ENCODE measurements at places on chromosomes 12 and 14. TPM values are rescaled to one million over a fixed set of nuclear protein-coding genes. Genes with fewer than 3 reads are reported as not detected.
A peak's percentile ranks its signal among the peaks of the same experiment; 100 is the strongest.

GRCh38 chr14:98907271-98907670, 364.7 kb downstream of the BCL11B start:
- DNase-seq, result no peak

GRCh38 chr14:55279384-55279783, 8.2 kb downstream of the FBXO34 start:
- no peak for DNase-seq

- DNase-seq, result no peak
Measured at GRCh38 chr12:4813741-4814140, 93.5 kb downstream of the GALNT8 start.

DNA sequence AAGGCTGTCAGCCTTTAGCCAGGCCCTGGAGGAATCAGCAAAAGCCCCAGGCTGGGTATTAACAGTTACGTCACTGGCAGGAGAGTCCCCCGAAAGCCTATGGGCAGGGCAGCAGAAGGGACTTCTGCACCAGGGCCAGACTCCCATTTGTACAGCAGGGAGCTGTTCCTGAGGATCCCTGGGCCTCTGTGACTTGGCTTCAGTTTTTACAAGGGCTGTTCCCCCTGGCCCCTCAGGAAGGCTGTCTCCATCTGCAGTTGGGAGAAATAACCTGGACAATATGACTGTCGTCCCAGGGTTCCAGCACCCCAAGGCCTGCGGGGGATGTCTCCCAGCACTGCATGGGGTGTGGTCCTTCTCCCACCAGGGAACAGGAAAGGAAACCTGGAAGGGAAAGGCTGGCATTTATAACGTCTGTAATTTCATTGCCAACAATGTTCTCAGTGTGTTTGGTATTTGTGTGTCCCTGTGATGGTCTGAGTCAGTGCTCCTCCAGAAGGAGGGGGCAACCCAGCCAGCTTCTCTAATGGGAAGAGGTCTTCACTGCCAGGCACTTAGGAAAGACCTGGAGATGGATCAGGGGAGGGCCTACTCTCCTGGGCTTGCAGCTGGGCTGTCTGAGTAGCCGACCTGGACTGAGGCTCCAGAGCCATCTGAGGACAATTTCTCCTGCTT, 42.4 kb downstream of the ERH start:
- DNase-seq, result no peak

DNA sequence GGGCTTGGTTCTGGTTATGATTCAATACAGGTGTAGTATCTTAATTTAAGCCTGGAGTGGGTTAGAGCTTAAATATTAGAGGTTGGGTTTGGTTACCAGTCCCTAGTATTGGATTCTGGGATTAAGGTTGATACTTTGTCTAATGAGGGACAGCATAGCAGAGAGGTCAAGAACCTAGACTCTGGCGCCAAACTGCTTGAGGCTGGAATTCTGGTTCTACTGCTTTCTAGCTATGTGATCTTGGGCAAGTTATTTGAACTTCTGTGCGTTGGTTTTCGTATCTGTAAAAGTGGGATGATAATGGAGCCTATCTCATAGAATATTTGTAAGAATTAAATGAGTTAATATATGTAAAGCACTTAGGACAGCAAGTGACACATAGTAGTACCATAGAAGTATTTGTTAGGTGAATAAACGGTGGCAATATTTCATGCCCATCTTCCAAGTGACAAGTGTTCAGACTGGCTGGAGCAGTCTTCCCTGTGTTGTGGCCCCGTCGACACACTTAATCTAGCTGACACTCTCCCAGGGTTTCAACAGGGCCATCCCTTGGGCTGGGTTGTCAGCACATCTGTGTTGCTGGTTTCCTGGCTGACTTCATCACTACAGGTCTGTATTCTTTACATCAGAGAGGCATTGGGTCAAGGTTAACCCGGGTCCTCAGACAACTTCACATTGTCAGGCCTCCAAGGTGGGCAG, 3.0 kb downstream of the ENDOU start:
- DNase-seq, result no peak

DNA sequence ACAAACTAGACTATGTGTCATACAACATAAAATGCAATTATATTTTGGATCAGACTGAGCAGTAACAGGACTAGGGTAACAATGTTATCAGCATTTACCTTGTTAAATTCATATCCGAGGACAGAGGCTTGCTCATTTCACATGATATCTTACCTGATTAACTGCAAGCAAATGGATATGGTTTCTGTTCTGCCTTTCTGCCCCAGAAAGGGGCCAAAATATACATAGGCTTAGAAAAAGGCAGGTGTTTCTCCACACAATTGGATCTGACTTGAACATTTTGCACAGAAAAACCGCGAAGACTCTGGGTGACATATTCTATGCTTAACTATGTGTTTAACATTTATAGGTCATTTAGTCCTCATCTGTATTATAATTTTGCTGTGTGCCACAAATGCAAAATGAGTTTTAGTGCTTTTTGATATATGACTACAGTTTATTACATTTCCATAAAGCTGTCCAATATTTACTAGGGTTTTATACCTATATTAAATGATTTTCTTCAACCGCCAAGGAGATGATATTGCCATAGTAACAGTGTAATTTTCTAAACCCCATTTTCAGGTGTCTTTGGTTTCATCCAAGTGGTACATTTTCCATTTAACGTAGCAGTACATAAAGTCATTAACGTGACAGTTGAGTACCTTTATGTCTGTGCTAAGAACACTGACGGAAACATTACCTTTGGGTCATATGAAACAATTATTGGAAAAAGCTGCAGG, 249.3 kb upstream of the KRR1 start:
- DNase-seq, result no peak

DNA sequence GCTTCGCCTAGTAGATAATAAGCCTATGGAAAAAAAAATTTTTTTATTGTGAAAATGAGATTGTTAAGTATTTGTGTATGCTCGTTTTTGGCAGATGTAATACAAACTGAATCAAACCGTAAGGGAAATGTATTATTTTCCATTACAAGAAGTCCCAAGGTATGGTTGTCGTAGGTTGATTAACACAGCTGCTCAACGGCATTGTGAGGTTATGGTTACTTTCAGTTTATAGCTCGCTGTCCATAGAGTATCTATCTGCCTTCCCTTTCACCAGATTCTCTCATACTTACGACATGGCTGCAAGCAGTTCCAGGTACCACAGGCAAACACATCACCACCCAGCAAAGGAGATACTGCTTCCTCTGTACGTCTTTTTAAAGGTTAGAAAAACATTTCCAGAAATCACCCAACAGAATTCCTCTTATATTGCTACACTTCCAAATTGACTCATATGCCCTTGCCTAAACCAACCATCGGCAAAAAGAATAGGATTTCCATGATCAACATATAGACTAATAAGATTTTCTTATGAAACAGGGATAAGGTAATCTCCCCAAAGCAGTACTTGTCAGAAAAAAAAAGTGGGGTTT, 338.6 kb downstream of the SYT1 start:
- no peak for DNase-seq

DNA sequence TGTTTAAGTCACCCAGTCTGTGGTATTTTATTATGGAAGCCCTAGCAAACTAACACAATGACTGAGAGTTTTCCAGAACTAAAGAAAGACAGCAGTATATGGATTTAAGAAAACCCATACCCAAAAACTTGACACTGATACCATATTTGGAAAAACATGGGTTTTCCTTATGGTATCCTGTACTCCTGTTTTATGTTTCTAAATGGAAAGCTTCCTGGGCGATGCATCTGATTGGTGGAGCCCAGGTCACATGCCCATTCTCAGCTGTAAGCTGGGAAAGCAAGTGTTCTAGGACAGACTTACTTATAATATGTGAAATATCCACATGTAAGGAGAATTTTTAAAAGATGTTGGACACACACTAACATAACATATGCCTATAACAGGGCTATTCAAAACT, 4.5 kb upstream of the RNASE4 start:
- no peak for DNase-seq

DNA sequence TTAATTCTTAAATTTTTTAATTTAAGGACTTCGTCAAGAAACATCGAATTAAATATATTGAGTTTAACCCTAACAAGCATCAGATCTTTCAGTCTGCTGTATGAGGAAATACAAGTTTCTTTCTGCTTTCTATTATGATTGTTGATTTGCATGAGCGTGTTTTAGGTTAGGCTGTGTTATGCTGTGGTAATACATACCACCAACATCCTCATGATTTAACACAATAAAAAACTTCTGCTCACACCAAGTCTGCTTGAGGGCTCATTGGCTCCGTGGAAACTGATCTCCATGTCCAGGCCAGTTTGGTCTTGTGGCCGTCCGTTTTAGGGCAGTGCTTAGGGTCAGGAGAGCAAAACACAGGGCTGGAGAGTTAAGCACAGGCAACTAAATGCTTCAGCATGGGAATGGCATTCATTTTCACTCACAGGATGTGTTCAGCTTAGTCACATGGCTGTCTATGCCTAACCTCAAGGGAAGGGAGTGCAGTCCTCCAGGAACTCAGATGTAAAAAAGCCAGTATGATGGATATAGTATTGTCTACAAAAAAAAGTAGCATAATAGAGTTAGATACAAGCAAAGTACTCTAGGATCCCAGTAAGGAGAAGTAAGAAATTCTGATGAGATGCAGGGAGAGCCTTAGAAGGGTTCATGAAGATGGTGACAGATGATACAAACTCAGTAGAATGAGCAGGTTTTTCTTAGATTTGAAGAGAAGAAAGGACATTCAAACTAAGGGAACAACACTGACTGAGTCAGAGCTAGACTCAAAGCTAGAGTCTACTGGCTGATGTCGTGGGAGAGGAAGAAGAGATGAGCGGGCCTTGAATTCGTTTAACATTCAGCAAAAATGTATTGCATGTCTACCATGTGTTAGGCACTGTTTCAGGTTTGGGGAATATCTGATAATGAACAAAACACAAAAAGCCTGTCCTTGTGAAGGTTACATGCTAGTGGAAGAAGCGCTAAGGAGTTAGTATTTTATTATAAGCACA, 16.3 kb downstream of the MARK3 start:
- no peak for DNase-seq

- DNase-seq, result no peak
Measured at GRCh38 chr14:61456720-61457119, 135.3 kb downstream of the PRKCH start.

GRCh38 chr12:48816143-48816854, 2.0 kb upstream of the CACNB3 start:
- DNase-seq, result no peak

- DNase-seq, result no peak
Measured at GRCh38 chr12:46664761-46665287, 161.0 kb downstream of the SLC38A4 start.

- no peak for DNase-seq
Measured at GRCh38 chr12:121505513-121505912, 75.3 kb downstream of the KDM2B start.

DNA sequence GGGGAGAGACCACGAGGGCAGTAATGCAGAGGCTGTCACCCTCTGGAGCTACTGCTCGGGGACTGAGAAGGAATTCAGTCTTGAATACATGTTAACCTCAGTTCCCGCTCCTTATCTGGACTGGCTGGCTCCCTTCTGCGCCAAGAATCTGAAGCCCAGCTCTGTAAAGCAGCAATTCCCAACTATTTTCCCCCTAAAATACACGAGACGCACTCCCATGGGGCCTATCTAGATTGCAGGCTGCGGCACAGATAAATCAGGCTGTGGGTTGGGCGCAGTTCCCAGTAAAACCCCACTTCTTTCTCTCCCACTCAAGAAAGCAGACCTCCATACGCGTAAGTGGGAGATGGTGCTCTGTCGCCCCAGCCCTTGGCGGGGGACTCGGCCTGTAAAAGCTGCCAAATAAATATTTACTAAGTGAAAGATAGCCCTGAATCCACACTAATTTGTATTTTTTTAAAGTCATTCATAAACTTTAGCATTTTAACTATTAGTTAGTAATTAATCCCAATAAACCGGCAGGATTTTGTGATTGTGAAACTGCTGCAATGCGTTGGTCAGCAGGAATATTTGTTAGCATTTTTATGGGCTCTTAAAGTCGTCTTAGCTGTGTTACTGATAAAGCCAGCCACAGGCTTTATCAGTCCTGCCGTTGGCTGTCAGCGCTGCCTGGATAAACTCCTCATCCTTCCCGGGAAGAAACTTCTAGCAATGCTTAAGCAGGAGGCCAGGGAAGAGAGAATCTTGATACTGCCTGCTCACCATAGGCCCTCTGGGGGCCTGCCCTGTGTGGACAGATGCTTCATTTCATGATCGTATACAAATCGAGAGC, 17.8 kb downstream of the FBXL14 start:
- peak; percentile 73 for DNase-seq

GRCh38 chr14:22159957-22160356, 429.1 kb downstream of the DAD1 start:
- DNase-seq, result no peak

GRCh38 chr14:37585971-37586796, 8.9 kb downstream of the FOXA1 start:
- DNase-seq, result no peak

DNA sequence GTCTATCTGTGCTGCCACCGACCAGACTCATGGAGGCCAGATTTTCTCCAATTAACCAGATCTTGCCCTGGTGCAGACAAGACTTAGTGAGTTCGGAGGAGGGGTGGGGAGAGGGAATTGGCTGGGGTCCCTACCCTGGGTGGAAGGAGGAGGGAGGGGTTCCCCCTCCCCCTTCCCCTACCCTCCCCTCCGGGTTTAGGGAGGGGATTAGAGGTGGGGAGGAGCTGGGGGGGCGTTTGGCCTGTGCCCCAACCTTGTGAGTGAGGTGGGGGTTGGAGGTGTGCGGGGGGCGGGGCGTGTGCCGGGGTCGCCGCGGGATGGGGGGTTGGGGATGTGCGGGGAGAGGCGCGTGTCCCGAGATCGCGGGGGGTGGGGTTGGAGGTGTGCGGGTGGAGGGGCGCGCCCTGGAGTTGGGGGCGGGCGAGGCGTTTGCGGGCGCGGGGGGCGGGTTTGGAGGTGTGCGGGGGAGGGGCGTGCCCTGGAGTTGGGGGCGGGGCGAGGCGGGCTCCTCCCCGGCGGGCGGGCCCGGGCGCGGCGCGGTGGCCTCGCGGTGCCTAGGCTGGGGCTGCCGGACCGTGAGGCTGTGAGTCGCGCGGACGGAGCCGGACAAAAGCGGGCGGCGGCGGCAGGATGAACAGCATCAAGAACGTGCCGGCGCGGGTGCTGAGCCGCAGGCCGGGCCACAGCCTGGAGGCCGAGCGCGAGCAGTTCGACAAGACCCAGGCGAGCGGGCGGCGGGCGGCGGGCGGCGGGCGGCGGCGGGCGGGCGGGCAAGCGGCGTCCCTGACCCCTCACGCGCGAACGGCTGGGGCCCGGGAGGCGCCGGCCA, at the start of gene HIP1R:
TSS of gene HIP1R (plus strand) at position 537 of the 829 bp plus-strand sequence. CDS start at position 631, 94 bp downstream.
- DNase-seq, result no peak

DNA sequence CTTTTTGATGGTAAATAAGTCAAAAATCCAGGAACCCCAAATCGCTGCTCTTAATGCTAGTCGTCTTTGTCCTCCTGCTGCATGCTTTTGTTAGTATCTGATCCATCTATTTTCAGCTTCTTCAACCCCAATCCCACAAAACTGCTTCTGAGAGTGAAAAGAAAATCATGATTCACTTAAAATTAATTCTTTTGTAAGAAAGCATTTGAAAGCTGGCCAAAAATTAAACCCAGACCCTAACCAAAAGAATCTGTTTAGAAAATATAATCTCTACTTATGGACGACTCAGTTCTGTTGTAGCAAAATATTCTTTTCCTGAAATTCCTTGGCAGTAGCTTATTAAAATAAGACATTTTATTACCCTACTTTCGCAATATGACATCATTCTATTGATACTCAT, 443.6 kb upstream of the SYT1 start:
- DNase-seq, result no peak

The GLS2 gene
- polyA plus RNA-seq, result 1.7 TPM

The GLT8D2 gene
- 15.5 TPM for polyA plus RNA-seq

The GDF3 gene
- 0.52 TPM for polyA plus RNA-seq

The AKAP6 gene
- 2.0 TPM for polyA plus RNA-seq

The CABP1 gene
- polyA plus RNA-seq, result 6.4 TPM

The STON2 gene
- 46.4 TPM for polyA plus RNA-seq

The SVOP gene
- 0.03 TPM for polyA plus RNA-seq

The TAS2R19 gene
- polyA plus RNA-seq, result 1.2 TPM

The TMEM132C gene
- polyA plus RNA-seq, result 3.1 TPM

The GPR65 gene
- polyA plus RNA-seq, result 0.44 TPM

Data from right renal cortex interstitium (tissue), 3 donors.